Urinary bladder (tissue), 4 donors: ENCODE measurements at places on chromosomes 4 and X. TPM values are rescaled to one million over a fixed set of nuclear protein-coding genes. Genes with fewer than 3 reads are reported as not detected.

Gene MAGEC3
- total RNA-seq: not detected

DNA sequence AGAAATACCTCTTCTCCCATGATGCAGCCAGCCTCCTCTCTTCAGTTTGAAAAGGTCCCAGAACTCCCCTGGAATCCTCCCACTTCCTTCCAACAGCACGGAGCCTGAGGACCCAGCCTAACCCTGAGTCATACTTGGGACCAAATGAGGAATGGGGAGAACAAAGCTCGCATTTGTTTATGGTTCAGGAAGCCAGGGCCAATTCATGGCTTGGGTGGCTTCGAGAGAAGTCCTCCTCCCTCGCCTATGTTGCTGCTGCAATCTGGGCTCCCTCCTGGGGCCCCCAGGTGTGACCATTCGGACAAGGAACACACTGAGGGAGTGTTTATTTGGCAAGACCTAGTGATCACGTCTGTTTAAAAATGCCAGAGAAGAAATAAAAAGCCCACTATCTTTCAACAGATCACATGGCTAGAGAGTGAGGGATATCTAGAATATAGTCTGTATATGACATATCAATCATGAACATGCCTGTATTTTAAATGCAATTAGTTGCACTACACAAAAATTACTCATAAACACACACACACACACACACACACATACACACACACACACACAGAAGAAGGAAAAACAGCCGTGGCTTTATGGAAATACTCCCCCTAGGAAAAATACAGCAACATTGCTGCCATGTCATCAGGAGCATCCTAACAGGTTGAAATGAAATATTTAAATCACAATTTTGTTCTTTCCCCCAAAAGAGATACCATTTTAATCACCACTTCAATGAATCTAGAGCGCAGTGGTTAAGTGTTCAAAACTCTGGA lies 155.7 kb upstream of the MAP3K15 start:
- DNase-seq: no peak

Gene DCHS2
- total RNA-seq: 14.0 TPM

- DNase-seq: peak; percentile 36
Observed at GRCh38 chr4:30718021-30718542, 2.1 kb upstream of the PCDH7 start.

DNA sequence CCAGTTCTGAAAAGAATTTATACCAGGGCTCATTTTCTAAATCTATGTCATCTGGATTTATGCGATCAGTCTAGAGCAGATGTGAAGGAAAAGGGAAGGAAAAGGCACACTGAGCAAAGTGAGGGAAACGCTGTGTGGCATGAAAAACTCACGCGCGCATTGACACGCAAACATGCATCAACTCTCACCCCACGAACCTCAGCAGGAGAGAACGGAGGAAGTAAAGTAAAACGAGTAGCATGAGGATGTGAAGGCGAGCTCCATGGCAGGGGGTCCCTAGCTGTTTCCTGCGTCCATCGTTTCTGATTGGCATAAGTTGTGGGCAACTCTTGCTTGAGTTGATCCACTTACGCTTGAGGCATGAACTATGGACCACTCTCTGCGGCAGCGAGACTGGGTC lies 102.8 kb upstream of the PDLIM3 start:
- no peak for DNase-seq

GRCh38 chr4:75698963-75699228 lies 25.5 kb upstream of the USO1 start:
- DNase-seq: no peak

DNA sequence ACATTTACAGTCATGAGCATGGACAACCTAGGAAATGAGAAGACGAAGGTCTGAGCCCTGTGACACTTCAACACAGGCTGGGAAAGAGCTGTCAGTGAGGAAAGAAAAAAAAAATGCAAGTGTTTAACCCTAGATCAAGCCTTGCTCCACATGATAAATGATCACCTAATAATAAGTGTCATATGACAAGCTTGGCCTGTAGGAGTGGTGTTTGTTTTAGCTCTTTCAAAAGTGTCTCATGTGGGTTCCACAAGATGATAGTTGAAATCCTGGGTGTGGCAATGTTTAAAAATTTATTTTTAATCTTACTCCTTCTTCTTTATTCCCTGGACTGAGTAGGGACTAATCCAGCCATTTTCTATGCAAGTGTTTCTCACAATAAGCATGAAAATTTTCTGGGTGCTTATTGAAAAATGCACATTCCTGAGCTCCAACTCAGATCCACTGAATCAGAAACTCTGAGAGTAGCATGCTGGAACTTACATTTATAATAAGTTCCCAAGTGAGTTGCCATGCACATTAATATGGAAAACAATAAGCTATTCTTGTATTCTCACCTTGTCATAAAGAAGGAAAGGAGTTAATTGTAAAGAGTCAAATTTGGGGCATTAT lies 138.3 kb downstream of the AREG start:
- DNase-seq: no peak

Gene UGT2B17
- total RNA-seq: not detected

Gene HPSE
- total RNA-seq: 0.90 TPM

DNA sequence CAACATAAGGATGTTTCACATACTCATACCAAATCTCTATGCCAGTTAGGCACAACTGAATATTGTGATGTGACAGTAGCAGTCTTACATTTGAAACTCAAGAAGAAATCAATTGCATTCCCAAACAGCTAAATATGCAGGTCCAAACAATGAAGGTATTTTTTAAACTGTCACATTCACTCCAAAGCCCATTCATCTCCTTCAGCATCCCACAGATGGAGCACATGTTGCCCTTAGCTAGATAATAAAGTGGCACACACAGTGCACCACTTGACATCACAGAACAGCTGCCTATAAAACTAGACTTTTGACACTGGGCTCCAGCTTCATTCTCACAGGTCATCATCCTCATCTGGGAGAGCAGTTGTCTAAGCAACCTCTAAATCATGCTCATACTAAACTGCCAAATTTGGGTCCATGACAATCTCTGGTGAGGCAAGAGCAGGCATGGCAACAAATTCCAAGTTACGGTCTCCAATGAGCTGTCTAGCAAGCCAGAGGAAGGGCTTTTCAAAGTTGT lies 26.2 kb upstream of the ARHGEF6 start:
- no peak for DNase-seq

Gene IL21
- total RNA-seq: not detected

DNA sequence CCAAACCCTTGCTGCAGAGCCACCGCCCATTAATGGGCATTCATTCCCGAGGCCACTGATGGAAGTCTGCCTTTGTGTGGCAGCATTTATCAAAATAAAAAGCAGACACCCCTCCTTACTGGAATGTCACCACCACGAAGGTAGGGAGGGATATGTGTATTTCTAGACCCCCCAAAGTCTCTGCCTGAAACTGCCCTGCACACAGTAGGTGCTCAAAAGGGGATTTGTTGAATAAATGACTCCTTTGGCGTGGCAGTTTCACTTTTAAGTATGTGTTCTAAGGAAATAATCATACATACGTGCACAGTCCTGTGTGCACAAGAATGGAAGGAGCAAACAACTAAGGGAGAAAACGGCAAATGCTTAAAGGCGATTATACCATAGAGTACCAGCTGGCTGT lies 23.6 kb upstream of the GLOD5 start:
- DNase-seq: no peak

Gene KIAA0232
- 32.8 TPM for total RNA-seq

GRCh38 chr4:54498661-54499111 lies 159.1 kb upstream of the KIT start:
- DNase-seq: no peak

DNA sequence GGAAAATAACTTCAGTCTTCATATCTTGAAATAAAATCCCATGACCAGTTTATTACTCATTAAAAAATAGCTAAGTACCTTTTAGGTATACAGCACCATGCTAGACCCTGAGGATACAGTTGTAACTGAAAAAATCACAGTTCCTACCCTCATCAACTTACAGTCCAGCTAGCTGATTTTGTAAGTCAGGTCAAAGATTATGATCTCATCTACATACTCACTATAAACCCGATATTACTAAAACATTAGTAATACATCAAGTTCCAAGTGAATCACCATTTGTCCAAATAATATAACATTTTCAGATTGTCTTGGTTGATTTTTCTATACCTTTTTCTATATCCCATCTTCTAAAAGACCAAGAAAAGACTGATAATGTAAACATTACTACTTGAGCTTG lies 333.9 kb downstream of the INPP4B start:
- no peak for DNase-seq

Gene TDO2
- total RNA-seq: 3.9 TPM

GRCh38 chrX:108025954-108026600 lies 18.8 kb upstream of the VSIG1 start:
- no peak for DNase-seq

DNA sequence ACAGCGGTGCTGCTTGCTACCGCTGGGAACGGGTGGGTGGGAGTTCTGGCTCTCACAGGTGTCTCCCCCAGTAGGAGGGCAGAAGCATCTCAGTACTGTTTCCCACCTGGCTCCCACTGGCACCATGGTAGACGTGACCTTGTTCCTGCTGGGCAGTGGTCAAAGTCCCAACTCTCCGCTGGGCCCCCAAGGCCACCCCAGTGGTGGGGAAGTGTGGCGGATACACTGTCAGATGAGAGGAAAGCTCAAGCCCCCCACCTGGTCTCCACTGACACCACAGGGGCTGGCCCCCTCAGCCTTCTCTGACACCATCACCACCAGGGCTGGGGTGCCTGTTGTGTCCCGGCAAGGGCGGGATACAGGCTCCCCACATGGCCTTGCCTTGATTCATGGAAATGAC lies 24.6 kb downstream of the LETM1 start:
- DNase-seq: no peak

DNA sequence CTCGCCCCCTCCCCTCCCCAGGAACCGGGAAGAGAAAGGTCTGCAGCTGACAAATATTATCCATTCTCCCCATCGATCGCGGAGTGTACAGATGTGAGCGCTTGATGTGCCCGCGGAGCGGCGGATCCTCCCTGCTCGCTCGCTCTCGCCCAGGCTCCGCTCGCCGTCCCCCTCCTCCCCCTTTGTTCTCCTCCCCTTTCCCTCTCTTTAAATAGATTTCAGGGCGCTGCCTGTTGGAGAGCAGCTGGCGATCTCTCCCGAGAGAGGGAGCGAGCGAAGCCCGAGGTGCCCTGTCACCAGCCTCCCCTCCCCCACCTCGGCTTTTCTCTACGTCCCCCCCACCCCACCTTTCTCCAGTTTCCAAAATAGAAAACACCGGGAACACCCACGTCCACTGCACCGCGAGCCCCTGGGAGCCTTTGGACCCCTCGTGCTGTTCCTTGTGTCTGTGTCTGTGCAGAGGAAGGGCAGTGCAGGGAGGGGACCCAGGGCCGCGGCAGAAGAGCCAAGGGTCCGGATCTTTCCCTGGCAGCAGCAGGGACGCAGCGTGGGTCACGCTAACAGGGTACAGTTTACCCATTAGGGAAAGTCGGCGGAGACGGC lies 56.6 kb upstream of the BCOR start:
- DNase-seq: no peak

DNA sequence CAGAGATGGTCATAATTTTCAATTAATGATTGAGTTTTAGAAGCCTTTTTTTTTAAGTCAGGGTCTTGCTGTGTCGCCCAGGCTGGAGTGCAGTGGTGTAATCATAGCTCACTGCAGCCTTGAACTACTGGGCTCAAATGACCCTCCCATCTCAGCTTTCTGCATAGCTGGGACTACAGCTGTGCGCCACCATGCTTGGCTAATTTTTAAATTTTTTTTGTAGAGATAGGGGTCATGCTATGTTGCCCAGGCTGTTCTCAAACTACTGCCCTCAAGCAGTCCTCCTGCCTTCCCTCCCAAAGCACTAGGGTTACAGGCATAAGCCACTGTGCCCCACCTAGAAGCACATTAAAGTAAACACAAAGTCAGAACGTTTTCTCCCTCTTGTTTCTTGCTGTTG lies 51.7 kb downstream of the HTT-AS start:
- DNase-seq: no peak

DNA sequence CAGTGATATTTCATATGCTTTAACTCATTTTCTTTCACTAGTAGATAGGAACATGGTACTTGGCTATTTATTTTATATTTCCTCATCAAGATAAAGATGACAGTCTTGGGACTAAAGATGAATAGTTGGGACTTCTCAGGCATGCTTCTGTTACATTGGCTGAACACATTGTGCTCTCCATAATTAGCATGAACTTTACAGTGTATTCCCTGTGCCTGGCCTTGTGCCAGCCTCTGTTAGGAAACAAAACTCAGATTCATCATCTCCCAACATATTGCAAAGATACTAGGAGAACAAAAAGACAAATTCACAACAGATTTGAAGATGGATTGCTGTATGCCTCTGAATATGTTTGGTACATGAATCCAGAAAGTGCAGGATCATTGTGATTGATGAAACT lies 26.4 kb downstream of the GRIA2 start:
- DNase-seq: no peak

DNA sequence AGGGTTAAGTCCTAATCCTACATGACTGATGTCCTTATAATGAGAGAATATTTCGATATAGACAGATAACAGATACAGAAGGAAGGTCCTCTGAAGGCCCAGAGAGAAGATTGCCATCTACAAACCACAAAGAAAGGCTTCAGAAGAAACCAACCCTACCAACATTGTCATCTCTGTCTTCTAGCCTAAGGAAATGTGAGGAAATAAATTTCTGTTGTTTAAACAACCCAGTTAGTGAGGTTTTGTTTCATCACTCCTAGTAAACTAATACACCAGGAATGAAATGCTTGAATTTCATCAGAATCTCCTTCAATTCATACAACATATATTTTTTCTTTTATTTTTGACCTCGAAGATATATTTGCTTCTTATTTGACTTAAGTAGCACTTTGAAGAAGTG lies 1527.8 kb downstream of the STIM2 start:
- DNase-seq: no peak

Gene RHOXF2B
- not detected for total RNA-seq

GRCh38 chr4:6464842-6465588 lies 7.4 kb downstream of the PPP2R2C start:
- DNase-seq: no peak

- no peak for DNase-seq
Observed at GRCh38 chrX:132407691-132408090, 81.1 kb downstream of the MBNL3 start.

DNA sequence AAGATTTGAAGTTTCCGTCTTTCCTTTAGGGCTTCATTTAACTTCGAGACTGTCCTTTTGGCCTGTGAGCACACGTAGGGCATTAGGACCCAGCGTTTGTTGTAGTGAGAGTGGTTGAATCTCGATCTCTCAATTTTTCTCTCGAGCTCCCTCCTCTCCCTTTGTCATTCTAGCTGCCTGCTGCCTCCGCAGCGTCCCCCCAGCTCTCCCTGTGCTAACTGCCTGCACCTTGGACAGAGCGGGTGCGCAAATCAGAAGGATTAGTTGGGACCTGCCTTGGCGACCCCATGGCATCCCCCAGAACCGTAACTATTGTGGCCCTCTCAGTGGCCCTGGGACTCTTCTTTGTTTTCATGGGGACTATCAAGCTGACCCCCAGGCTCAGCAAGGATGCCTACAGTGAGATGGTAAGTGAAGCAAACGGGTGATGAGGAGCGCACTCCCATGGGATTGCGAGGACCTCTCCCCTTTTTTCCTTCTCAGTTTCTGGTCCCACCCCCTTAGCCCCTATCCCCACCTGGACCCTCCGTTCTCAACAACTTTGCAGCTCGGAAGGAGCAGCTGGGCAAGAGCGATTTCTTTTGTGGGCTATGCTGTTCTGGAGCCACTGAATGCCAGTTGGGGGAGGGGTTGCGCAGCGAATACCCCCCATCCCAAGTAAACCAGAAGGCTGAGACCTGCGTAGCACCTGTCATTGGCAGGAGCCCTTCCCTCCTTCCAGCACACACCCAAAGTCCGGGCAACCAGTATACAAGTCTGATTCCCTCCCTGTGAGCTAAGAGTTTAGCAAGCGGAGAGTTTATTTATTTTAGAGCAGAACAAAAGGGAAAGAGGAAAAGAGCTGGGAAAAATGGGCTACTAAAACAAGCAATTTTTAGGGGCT lies at the start of gene TMEM35A:
Gene TMEM35A, plus strand, starts transcription at position 164 of the 883 bp plus-strand sequence. Its CDS starts 124 bp downstream, at position 288.
- DNase-seq: no peak

Gene GDPD2
- total RNA-seq: 0.21 TPM

Gene FRYL
- 172 TPM for total RNA-seq

Gene OGT
- total RNA-seq: 221 TPM
